A673 (cell line): ENCODE measurements at places on chromosomes 6 and 20. TPM values are rescaled to one million over a fixed set of nuclear protein-coding genes. Genes with fewer than 3 reads are reported as not detected.

- no peak overlapping the region for H3K27ac ChIP-seq
- H3K36me3 ChIP-seq, result no peaks in the 10 kb centered on the region
- peaks cover 34% of the 10 kb centered on the region for H3K27me3 ChIP-seq
- no peaks in the 10 kb centered on the region for H3K4me1 ChIP-seq
- DNase-seq, result no peak
These were observed 2.9 kb upstream of the SSTR4 start for GRCh38 chr20:23032056-23032749.

DNA sequence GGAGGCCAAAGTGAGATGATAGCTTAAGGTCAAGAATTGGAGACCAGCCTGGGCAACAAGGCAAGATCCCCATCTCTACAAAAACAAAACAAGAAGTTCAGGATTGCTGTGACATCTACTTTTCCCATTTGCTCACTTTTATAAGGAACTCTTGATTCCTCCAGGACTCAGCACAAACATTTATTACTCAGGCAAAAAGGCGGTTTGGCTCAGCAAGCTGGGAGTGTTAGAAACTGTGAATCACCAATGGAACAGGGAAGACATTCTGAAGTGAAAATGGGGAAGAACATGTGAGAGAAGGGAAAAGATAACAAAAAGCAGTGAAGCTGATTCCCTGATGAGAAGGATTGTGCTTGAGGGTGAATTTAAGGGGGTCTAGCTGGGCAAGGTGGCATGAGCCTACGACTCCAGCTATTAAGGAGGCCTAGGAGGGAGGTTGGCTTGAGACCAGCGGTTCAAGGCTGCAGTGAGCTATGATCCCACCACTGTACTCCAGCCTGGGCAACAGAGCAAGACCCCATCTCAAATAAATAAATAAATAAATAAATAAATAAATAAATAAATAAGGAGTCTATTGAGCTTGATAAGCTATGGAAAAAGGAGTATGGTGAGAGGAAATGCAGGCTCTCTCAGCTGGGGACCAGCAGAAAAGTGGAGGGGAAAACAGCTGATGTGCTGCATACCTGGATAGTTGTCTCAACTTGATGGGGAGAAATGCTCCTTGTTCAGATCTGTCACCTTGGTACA, 65.4 kb upstream of the HDDC2 start:
- H3K27ac ChIP-seq, result no peak overlapping the region
- DNase-seq, result no peak
- no peak overlapping the region for H3K4me3 ChIP-seq
- H3K27me3 ChIP-seq, result peaks cover 15% of the 10 kb centered on the region
- H3K36me3 ChIP-seq, result no peaks in the 10 kb centered on the region
- H3K4me1 ChIP-seq, result peaks cover 17% of the 10 kb centered on the region

- H3K27ac ChIP-seq, result no peak overlapping the region
- peaks cover 2% of the 10 kb centered on the region for H3K4me1 ChIP-seq
- no peak overlapping the region for H3K4me3 ChIP-seq
- H3K36me3 ChIP-seq, result no peaks in the 10 kb centered on the region
- no peak for DNase-seq
These were observed 968.5 kb upstream of the GJE1 start for GRCh38 chr6:141164042-141164743.

- no peak for DNase-seq
- H3K27ac ChIP-seq, result no peak overlapping the region
- H3K4me3 ChIP-seq, result no peak overlapping the region
- no peaks in the 10 kb centered on the region for H3K4me1 ChIP-seq
- no peaks in the 10 kb centered on the region for H3K36me3 ChIP-seq
These were observed 12.6 kb downstream of the CPNE5 start for GRCh38 chr6:36826520-36827227.

DNA sequence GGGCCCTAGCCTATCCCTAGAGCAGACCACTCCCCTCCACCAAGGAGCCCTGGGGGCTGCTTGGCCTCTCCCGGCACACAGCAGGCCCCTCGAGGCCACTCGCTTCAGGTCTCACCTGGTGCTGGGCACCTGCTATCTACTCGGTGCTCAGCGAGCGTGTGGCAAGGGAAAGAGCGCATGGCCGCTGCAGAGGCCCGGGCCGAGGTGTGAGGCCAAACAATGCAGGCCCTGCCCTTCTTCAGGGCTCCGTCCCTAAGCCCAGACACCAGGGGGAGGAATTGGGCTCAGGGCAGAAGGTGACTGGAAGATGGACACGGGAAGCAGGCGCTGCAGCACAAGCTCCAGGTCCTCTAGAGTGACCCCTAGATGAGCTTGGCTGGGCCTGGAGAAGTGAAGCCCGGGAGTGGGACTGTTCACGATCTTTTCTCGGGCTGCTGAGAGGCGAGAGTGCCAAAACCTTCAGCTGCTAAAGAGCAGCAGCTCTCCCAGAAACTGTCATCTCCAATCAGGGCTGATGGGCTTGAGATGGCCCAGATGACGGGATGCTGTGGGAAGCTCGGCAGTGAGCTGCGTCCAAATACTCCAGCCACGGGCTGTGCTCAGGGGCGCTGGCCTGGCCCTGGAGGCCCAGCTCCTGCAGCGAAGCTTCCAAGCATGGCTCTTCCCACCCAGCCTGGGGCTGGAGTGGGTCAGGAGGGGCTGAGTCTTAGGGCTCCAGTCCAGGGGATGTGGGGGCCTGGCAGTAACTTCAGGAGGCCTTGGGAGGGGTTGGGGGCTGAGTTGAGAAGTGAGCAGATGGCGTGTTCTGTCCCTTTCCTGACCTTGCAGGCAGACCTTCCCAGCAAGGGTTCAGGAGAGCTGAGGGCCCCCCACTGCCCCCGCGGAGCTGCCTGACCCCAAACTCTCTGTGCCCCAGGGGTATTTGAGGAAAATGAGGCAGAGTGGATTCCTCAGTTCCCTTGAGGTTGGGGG, 43.7 kb downstream of the APCDD1L start:
- H3K4me3 ChIP-seq, result no peak overlapping the region
- DNase-seq, result no peak
- no peaks in the 10 kb centered on the region for H3K27me3 ChIP-seq
- no peaks in the 10 kb centered on the region for H3K4me1 ChIP-seq
- H3K36me3 ChIP-seq, result no peaks in the 10 kb centered on the region

DNA sequence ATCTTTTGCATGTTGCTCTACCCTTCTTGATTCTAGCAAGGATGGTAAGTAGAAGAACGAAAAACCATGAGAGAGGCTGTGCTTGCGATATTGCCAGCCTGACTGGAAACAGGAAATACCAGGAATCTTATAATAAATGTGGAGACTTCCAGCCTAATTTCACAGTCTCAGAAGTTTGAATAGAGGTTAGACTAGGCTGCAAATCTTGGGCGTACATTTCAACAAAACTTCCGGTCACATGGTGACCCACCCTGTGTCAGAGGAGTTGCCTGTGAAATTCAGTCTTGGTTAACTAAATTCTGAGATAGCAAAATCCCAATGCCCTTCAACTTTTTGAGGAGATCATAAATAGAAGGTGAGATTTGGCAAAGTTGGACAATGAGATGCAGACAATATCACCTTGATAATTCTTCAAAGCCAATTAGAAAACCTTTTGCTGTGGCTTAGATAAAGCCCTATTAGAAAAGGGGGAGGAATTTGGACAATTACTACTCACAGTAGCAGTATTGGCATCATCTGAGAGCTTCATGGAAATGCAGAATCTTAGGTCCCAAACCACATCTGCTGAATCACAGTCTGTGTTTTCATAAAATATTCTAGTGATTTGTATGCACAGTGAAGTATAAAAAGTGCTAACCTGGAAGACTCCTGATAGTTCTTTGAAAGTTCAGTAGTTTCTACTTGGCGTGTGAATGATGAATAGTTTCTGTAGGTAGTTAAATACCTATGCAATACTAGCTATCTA, 262.0 kb upstream of the JAG1 start:
- peak; percentile 48 for DNase-seq
- no peak overlapping the region for H3K4me3 ChIP-seq
- H3K27me3 ChIP-seq, result no peaks in the 10 kb centered on the region
- H3K4me1 ChIP-seq, result peaks cover 3% of the 10 kb centered on the region
- H3K36me3 ChIP-seq, result no peaks in the 10 kb centered on the region

- no peaks in the 10 kb centered on the region for H3K4me1 ChIP-seq
- H3K27me3 ChIP-seq, result no peaks in the 10 kb centered on the region
- DNase-seq, result no peak
- H3K27ac ChIP-seq, result no peak overlapping the region
These were observed 9.2 kb downstream of the SIM1 start for GRCh38 chr6:100455230-100456124.

The FOXS1 gene
- not detected in 2 replicates for total RNA-seq

The SGK2 gene
- total RNA-seq, result 0.13 and 1.1 TPM in 2 replicates

The TSBP1 gene
- not detected in 2 replicates for total RNA-seq
